GM12878 (cell line): ENCODE measurements at places on chromosomes 6 and 20.

- DNase-seq = no peak
These were observed 58.1 kb downstream of the AKAP12 start for GRCh38 chr6:151297886-151298285.

DNA sequence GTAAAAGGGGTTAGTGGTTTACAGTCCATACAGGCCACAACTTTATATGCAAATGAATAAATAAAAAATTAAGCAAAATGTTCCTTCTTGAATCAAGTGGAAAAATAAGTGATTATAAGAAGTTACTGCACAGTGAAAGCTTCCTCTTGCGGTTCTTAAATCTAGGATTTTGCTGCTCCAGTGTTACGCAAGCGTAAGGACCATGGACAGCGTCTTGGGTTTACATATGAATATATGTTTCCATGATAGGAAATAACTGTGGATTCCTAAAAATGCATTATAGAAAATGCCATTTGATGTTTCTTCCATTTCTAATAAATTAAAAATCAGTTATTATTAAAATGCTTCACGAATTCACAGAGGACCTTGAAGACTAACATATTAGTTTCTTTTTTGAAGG lies 176.6 kb upstream of the POU3F2 start:
- DNase-seq = no peak

DNA sequence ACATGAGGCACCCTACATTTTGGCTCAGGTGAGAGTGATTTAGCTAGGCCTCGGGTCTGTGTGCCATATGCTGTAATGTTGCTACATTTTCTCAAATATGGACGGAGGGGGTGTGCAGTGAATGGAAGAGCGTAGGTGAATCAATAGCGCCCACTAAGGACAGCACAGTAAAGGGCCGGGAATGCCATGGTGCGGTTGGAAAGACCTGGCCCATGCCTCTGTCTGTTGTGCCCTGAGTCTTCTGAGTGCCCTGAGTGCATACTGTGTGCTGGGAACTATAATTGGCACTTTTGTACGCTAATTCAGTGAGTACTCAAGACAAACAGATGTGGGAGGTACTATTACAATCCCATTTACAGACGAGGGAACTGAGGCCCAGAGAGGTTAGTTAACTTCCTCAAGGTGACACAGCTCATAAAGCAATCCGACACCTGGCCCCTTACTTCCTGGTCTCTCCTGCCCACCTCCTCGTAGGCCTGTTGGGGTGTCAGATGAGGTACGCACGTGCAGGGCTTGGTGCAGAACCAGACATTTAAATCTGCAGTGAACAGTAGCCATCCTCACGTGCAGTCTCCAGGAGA lies 17.3 kb downstream of the SLC22A1 start:
- no peak for DNase-seq

- DNase-seq = no peak
These were observed 242.5 kb upstream of the JAG1 start for GRCh38 chr20:10916312-10916711.

- no peak for DNase-seq
These were observed 464.6 kb downstream of the CDKAL1 start for GRCh38 chr6:20998748-20999448.

GRCh38 chr6:129546702-129547101 lies 163.3 kb downstream of the ARHGAP18 start:
- DNase-seq = no peak

DNA sequence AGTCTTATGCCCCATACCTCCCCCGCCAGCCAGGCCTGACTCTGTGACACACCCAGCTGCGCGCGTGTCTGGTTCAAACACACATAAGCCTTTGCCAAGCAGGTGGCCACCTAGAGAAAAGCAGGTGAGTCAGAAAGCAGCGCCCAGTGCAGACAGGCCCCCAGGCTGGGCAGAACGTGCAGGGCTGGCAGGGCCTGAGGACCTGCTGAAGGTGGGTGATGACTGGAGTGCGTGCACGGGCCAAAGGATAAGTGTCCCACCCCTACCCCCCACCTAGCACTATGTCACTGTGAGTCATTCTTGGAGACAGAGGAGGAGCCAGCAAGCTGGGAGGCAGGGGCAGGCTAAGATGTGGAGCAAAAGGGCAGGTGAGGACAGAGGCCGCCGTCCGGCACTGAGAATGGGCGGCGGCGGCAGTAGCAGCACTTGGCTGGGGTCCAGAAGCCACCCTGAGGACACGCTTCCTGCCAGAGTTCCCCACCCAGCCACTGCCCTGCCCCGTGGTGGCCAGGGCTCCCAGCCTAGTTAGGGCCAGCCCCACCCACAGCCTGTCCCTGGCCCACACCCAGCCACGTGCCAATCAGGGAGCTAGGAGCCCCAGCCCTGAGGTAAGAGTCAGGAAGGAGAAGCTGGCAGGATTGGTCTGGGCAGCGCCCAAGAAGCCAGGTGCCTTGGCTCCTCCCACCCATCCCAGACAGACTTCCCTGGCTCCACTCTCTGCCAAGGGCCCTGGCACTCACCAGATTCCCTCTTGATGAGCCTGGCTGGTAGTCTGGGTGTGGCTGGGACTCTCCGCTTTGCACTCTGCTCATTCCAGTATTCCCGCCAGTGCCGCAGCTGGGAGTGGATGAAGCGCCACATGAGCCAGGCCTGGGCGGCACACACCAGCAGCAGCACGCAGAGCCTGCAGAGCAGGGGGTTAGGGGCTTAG lies 72.7 kb downstream of the TRAM2 start:
- no peak for DNase-seq

- DNase-seq = no peak
These were observed 5.9 kb upstream of the VSTM2L start for GRCh38 chr20:37896932-37897548.

GRCh38 chr20:55166063-55166462 lies 690.7 kb downstream of the DOK5 start:
- DNase-seq = no peak

DNA sequence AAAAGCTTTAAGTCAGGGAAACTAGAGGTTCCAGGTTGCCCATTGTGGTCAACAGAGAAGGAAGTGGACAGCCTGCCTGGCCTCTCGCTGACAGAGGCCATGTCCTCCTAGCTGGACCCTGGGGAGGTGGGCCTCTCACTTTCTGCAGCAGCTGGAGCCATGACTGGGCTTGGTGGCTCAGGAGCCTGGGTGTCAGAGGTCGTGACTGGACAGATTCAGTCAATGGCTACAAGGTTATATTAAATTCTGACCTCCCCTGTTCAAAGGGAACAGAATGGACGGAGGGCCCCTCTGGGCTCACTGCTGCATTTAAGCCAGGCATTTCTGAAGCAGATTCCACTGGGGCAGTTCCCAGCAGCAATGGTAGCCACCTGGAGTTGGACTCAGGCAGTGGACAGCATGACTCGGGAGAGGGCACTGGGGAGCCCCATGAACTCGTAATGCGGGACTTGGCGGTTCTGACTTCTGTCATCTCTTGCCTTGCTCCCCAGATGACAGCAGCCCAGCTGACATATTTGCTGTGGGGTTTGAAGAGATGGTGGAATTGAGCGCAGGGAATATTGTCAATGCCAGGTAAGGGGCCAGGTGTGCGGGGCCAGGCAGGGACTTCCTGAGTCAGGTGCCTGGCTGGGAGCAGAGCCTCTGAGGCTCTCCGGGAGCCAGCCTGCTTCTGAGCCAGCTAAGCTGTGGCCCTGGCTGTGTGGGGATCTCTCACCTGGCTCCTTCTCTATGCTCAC lies 86.7 kb downstream of the SYNJ2 start:
- no peak for DNase-seq

GRCh38 chr20:5680192-5680591 lies 70.0 kb upstream of the SHLD1 start:
- DNase-seq = no peak

GRCh38 chr20:33415948-33416347 lies 14.6 kb upstream of the CDK5RAP1 start:
- no peak for DNase-seq

DNA sequence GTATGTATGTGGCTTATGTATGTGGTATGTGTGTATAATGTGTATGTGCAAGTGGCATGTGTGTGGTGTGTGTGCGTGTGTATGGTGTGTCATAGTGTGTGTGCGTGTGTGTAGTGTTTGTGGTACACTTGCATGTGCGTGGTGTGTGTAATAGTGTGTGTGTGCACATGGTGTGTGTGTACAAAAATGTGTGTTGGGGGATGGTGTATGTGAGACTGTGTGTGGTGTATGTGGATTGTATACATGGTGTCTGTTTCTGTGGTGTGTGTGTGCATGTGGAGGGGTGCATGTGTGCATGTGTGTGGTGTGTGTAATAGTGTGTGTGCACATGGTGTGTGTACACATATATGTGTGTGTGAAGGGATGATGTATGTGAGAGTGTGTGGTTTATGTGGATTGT lies 21.5 kb downstream of the MAFB start:
- no peak for DNase-seq
